ENCODE measurements at places on chromosomes 16 and 17. TPM values are rescaled to one million over a fixed set of nuclear protein-coding genes. Genes with fewer than 3 reads are reported as not detected.

ALOX12 gene
- total RNA-seq = not detected

CCR7 gene
- total RNA-seq = not detected

KRTAP4-9 gene
- total RNA-seq = not detected

PYY gene
- not detected for total RNA-seq

NPIPA3 gene
- 8.2 TPM for total RNA-seq

NPIPB9 gene
- total RNA-seq = 7.0 TPM

SCNN1B gene
- total RNA-seq = not detected

SAT2 gene
- 15.9 TPM for total RNA-seq

ZNF205 gene
- 17.7 TPM for total RNA-seq

RDM1 gene
- 6.5 TPM for total RNA-seq

MSLN gene
- 3.4 TPM for total RNA-seq

SLC5A10 gene
- not detected for total RNA-seq

ABCC12 gene
- total RNA-seq = not detected

CDC42EP4 gene
- total RNA-seq = 60.1 TPM

PLCD3 gene
- total RNA-seq = 64.3 TPM

MYCBPAP gene
- 1.0 TPM for total RNA-seq

DNAH17 gene
- total RNA-seq = 0.61 TPM

CMTM2 gene
- 0.95 TPM for total RNA-seq

RHBDL1 gene
- total RNA-seq = 2.4 TPM

PIPOX gene
- total RNA-seq = 3.7 TPM

SPATA22 gene
- total RNA-seq = not detected

MAPT gene
- total RNA-seq = 1.6 TPM

GDPD3 gene
- total RNA-seq = 7.8 TPM

SRCAP gene
- total RNA-seq = 90.8 TPM

PLLP gene
- total RNA-seq = 38.3 TPM

BCAR1 gene
- 153 TPM for total RNA-seq

NACA2 gene
- total RNA-seq = not detected

ABCA3 gene
- total RNA-seq = 7.6 TPM

SOCS1 gene
- total RNA-seq = 5.8 TPM

RAB37 gene
- not detected for total RNA-seq

SGCA gene
- not detected for total RNA-seq

ABCA10 gene
- 0.28 TPM for total RNA-seq

SCRN2 gene
- 37.0 TPM for total RNA-seq

GRIN2A gene
- total RNA-seq = 34.6 TPM

TLCD1 gene
- 49.3 TPM for total RNA-seq

TBX2 gene
- 0.15 TPM for total RNA-seq

TP53TG3F gene
- not detected for total RNA-seq

CEP295NL gene
- total RNA-seq = 4.6 TPM

PRSS33 gene
- 13.2 TPM for total RNA-seq

G6PC1 gene
- total RNA-seq = not detected

MT1E gene
- total RNA-seq = not detected

CD19 gene
- not detected for total RNA-seq

ZFPM1 gene
- total RNA-seq = 3.1 TPM

IGSF6 gene
- total RNA-seq = not detected

TANC2 gene
- total RNA-seq = 32.7 TPM
